ENCODE measurements at places on chromosomes 7 and 10.

DNA sequence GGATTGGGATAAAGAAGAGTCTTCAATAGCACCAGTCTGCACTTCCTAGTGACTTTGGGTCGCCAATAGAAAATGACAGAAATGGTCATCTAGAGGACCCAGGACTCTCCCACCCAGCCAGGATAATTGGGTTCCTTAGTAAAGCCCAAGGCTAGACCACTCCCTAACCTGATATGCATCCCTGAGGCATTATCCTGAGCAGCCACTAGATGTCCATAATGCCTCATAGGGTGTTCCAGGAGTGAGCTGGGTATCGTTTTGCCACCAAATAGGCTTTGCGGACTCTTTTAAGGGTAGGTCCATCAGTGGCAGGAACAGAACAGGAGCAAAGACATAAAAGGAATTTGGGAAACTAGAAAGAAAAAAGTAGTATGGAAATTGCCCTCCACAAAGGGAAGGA is 4.5 kb upstream of the LRRC4 start:
- no peak for DNase-seq

- no peak for DNase-seq
Measured at GRCh38 chr7:21867816-21868575, 77.7 kb downstream of the CDCA7L start.

DNA sequence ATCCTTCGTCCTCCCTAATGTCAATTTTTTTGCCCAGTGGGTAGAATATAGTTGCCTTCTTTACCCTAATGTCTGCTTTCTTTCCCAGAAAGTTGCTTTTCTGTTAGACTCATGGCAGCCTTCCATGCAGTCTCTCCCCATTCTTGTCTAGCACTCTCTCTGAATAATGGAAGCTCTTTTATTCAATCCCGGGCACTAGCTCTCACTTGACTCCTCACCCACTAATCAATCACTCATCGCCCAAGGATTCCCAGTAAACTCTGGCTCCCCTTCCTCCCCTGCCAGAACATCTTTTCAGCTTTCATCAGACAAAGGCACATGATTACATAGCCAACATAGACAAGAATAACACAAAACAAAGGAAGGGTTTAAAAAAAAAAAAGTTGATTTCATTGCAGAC is 100.2 kb upstream of the RELN start:
- no peak for DNase-seq

GRCh38 chr10:102673819-102674511 is 29.7 kb downstream of the TRIM8 start:
- peak; percentile 38 for DNase-seq

DNA sequence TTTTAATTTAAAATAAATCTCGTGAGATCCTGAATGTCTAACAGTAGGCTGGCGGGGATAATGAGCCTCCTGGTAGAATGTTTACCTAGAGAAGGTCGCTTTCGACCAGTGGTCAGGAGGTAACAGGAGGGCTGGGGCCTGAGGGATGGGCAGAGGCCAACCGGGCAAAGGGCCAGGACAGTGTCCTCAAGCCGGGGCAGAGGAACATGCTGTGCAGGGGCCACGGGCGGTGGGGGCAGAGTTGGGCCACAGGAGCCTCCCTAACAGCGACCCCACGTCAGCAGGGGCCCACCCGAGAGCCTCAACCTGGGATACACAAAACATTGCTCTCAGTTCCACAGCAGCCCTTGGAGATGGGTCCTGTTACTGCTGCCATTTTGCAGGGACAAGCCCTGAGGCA is 14.5 kb downstream of the CFAP46 start:
- DNase-seq, result no peak

DNA sequence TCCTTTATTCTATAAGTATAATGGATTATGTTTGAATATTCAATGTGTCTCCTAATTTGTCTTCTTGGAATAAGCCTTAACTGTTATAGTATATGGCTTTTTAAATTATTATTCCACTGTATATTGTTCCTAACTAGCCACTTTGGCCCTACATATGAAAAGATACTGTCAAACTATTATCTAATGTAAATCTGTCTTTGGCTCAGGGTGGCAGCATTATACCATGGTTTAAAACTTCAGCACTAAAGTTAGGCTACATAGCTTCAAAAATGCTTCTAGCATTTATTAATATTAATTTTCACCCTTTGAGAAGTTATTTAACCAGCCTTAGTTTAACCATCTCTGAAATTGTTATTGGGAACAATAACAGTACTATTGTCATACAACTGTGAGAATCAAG is 543.1 kb upstream of the MBL2 start:
- no peak for DNase-seq

GRCh38 chr7:139246905-139247304 is 15.9 kb downstream of the UBN2 start:
- DNase-seq, result no peak

DNA sequence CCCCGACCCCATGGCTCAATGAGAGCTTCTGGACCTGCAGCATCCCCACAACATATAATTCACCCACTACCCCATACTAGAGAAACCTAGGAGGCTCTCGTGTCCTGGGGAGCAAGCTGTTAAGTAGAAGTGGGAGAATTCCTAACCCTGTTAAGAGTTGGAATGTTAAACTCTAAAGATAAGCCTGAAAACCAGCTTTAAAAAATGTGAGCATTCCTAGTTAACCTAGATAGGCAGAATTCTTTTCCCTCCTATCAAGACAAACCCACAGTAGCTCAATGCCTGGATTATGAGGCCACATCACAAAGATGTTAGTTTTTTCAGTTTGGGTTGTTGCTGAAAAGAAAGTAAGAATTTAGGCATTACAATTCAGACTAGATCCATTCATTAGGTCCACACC is 42.9 kb downstream of the GRM8 start:
- DNase-seq, result no peak

DNA sequence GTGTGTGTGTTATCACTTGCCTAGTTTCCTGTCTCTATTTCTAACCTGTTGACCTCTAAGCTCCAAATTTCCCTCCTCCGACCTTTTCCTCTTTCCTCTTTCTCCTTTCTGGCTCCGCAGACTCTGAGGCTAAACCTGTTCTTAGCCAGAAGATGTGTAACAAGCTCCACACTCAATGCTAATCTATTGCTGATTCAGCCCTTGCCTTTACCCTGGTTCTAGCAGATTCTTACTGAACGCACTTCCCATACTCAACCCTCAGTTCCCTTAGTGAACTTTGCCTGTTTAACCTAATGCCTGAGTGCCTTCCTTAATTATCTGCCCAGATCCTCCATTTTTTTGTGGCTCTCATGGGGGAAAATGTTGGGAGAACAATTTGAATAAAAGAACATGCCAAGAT is 30.0 kb upstream of the SGMS1 start:
- no peak for DNase-seq

DNA sequence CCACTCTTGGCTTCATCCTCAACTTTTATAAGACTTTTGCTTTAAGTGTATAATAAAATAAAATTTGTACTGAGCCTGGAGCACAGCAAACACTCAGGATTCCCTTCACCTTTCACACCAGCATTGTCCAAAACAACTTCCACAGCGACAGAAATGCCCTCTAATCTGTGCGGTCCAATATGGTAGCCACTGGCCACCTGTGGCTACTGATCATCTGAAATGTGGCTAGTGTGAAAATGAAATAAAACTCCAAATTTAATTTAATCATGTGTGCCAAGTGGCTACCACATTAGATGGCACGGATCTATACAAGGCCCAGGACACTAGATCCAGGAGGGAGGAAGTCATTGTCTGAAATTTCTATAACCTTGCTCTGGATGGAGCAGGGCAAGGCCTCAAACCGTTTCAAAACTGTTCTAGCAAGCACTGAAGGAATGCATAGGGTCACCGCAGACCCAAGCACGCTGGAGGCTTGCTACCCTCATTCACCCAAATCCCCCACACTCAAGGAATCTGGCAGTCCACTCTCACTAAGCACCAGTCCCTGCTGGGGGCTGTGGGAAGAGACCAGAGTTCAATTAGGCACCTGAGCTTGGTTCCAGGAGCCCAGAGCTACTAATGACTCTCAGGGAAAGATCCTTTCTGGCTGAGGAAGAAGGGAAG is 6.3 kb upstream of the MYO1G start:
- DNase-seq, result no peak

DNA sequence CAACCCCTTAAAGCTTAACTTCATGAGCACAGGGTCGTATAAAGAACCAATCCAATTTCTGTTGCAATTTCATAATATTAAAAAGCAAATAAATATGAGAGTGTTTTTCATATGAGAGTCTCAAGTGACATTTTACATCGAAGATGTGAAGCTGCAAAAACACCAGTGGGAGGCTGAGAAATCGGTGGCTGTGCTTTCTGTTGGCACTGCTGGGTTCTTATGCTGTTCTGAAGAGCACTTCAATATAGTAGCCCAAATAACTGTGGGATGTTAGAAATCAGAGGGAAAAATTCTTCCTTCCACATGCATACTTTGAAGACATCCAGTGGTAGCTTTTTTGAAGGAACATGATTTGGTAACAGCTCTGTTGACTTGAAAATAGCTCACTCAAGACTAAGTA is 245.8 kb downstream of the ARHGAP21 start:
- DNase-seq, result no peak

DNA sequence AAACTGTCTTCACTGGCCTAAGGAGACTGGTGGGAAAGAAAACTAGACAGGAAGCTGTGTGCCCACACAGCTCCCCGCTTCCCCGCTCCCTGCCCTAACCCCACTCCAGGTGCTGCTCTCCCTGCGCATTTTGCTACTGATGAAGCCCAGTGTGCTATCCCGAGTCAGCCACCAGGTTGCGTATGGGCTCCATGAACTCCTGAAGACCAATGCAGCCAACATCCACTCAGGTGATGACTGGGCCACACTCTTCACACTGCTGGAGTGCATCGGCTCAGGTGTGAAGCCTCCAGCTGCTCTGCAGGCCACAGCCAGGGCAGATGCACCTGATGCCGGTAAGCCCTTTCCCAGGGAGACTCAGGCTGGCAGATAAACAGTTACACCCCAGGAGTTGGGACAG is 20.3 kb upstream of the NFKB2 start:
- DNase-seq, result no peak

DNA sequence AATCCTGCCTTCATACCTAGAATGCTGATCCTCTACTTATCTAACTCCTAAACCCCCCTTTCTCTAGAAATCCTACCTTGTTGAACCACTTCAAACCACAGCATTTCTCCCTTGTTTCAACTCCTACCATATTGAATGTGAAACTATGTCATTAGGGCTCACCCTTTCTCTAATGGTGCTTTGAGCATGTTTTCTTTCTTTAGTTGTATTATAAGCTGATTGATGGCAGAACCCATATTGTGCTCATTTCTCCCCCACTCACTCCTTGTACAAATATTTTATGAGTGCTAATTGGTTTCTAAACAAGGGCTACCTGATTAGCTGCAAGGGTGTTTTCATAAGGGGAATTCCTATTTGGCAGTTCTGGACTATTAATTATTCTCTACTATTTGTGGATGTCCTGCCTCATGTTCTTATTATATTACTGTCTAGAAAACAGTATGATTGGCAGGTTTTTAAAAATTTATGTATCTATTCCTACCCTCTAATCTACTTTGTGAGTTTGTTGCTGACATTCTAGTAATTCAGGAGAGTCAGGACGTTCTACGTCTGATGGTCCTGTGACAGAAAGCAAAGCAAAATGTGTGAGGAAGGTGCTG is 765.8 kb downstream of the KCNMA1 start:
- no peak for DNase-seq

GRCh38 chr10:117425974-117426566 is 50.8 kb upstream of the PDZD8 start:
- no peak for DNase-seq

DNA sequence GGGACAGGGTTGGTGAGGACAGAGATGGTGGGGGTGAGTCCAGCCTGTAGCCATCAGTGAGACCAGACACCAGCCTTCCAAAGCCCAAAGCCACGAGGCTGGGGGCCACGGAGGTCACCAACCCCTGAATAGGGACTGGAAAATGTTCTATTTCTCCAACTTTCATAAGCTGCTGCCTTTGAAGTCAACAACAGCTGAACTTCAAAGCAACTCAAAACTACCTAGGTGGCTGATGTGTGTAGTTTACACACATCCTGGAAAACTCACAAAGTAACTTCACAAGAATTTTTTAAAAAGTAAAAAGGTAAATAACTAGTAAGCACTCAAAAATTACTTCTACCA is 88.8 kb downstream of the CHST15 start:
- no peak for DNase-seq
